GM23248 (cell line): ENCODE measurements at places on chromosomes 3 and 15.
A peak's percentile ranks its signal among the peaks of the same experiment; 100 is the strongest.

DNA sequence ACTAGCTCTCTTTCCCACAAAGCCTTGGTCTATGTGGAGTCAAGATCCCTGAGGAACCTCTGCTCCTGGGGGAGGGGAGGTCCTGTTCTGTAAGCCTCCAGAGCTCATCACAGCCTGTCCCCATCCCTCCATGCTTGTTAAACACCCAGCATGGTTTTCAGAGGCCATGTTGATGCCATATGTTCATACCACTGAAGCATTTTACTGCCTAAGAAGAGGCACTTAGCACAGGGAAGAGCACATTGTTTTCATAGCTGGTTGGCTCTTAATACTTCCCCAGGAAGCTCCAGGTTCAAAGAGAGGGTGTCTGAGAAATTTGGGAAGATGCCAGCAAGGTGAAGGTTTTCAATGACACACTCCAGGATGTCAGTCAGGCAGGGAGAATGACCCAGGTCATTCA, 25.6 kb downstream of the CPNE4 start:
- H3K4me1 ChIP-seq, result 0 out of 2 replicates have a peak, but pooled peaks cover 3% of the 10 kb centered on the region
- no peaks in the 10 kb centered on the region for H3K36me3 ChIP-seq
- no peaks in the 10 kb centered on the region; the same call in 1 of the 2 replicates for H3K27me3 ChIP-seq
- no peak overlapping the region for H3K27ac ChIP-seq
- no peak for DNase-seq

DNA sequence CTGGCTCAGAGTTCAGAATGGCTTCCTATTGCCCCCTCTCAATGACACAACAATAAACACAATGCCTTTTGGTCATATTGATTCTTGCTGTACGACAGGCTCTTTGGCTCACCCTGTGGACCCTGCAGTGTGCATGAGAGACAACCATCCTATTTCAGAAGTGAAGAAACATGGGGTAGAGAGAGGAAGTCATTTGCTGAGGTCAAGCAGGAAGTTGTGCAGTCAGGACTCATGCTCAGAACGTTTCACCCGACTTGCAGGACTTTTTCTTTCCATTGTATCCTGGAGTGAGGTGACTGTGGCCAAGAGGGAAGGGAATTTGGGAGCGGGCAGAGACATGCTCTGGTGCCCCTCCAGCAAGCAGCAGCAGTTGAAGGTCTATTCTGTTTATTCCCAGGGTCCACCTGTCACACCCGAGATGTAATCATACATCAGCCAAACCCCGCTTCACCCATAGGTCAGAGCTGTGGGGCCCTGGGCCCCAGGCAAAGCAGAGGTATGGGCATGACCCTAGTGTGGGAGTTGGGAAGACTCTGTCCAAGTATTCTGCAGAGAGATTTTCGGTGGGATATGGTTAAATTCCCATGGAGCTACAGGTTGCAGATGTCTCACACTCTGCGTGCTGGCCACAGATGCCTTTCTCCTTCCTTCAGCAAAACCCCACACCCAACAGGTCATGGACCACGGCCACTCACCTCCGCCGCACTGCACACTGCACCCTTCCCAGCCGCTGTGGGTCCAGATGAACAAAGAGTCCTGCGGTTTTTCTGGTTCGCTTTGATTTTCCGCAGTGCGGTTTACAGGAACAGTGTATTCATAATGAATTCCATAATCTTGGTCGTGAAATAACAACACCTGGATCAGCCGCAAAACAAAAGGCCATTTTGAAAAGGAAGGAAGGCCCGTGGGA, 290.6 kb downstream of the ADAMTS17 start:
- no peaks in the 10 kb centered on the region for H3K36me3 ChIP-seq
- no peak for DNase-seq
- no peak overlapping the region for H3K27ac ChIP-seq
- H3K4me1 ChIP-seq, result no peaks in the 10 kb centered on the region
- no peaks in the 10 kb centered on the region for H3K27me3 ChIP-seq

- DNase-seq, result no peak
- H3K27ac ChIP-seq, result no peak overlapping the region
- H3K36me3 ChIP-seq, result peaks cover 24% of the 10 kb centered on the region
These were observed 22.2 kb upstream of the CLEC3B start for GRCh38 chr3:45003859-45004258.

DNA sequence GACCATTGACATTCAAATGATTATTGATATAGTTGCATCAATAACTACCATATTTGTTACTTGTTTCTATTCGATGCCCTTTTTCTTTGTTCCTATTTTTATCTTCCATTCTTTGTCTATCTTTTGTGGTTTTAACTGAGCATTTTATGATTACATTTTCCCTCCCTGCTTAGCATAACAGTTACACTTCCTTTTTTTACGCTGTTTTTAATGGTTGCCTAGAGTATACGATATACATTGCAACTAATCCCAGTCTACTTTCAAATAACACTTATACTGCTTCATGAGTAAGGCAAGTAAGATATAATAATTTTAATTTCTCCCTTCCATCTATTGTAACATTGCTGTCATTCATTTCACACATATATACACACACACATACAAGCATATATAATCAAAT, 26.3 kb downstream of the COL6A6 start:
- H3K4me1 ChIP-seq, result no peaks in the 10 kb centered on the region
- H3K4me3 ChIP-seq, result no peak overlapping the region
- H3K27ac ChIP-seq, result no peak overlapping the region
- H3K27me3 ChIP-seq, result peaks cover 12% of the 10 kb centered on the region; the same call in 1 of the 2 replicates
- no peak for DNase-seq

DNA sequence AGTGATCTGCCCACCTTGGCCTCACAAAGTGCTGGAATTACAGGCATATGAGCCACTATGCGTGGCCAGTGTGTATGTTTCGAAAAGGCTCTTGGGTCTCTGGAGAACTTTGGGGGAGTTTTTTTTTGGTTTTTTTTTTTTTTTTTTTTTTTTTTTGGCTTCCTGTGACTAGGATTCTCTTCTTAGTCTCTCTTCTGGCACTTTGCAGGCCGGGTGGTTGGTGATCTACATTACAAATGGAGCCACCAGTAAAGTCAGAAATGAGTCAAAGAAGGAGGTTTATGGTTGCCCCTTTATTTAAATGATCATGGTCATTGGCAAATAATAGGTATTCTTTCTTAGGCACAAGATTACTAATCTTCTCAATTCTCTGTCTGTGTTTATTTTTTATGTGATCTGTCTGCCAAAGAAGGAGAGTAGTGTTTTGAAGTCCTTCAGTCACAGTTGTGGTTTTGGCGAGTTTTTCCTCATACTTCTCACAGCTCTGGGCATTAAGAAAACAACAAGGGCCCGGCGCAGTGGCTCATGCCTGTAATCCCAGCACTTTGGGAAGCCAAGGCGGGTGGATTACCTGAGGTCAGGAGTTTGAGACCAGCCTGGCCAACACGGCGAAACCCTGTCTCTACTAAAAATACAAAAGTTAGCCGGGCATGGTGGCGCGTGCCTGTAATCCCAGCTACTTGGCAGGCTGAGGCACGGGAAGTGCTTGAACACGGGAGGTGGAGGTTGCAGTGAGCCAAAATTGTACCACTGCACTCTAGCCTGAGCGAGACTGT, 38.3 kb downstream of the PDE8A start:
- H3K4me3 ChIP-seq, result no peak overlapping the region
- H3K27me3 ChIP-seq, result no peaks in the 10 kb centered on the region
- H3K4me1 ChIP-seq, result peaks cover 13% of the 10 kb centered on the region
- H3K36me3 ChIP-seq, result no peaks in the 10 kb centered on the region

DNA sequence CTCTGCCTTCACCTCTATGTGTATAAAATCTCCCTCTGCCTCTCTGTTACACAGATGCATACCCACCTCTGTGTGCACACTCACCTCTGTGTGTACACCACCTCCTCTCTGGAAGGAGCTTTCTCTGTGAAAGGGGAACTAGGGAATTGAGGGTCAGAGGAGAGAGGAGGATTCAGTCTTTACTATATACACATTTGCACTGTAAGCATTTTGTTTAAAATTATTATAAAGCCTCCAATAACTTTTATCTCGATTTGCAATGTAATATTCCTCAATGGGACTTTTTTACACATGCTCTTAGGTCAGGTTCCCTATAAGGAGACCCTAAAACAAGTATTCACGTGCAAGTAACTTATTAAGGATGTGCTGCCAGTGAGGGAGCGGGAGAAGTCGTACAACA, 82.5 kb downstream of the OXNAD1 start:
- peaks cover 29% of the 10 kb centered on the region for H3K4me1 ChIP-seq
- no peak for DNase-seq
- H3K27ac ChIP-seq, result no peak overlapping the region
- H3K36me3 ChIP-seq, result no peaks in the 10 kb centered on the region
- no peak overlapping the region for H3K4me3 ChIP-seq
- H3K27me3 ChIP-seq, result no peaks in the 10 kb centered on the region

DNA sequence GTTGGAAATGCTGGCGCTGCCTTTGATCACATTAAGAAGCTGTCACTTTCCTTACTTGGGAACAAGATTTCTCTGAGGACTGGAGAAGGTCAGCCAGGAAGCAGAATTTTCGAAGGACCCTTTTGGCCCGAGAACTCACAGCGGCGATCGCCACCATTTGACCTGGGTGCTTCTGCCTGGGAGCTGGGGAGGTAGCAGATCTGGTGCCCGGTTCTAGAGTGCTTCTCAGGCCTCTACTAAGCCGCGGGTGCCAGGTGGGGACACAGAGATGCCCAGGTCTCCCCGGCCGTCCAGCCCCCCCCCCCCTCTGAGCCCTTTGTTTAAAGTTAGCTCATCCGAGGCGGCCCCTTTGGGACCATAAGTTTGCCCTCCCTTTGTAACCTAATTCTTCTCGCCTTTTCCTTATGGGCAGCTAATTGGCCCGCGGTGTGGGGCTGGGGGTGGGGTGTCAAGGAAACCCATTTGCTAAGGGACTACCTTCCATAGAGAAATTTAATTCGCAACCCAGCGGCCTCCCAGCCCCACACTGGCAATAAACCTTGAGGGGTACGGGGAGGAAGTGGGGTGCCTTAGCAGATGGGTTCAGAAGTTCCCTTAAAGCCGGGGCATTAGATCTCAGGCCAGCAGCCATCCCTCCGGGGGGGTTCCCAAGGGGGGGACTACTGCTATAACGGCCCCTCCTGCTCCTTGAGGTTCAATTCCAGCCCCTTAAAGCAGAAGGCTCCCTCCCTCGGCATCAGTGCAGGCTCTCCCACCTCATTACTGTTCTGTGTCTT, 1.9 kb downstream of the GATA2 start:
- H3K36me3 ChIP-seq, result no peaks in the 10 kb centered on the region
- peak; percentile 35 for DNase-seq
- H3K27me3 ChIP-seq, result no peaks in the 10 kb centered on the region
- H3K4me1 ChIP-seq, result no peaks in the 10 kb centered on the region
- peak overlapping the region; percentile 88 for H3K27ac ChIP-seq
- peak overlapping the region; percentile 90 for H3K4me3 ChIP-seq

GRCh38 chr3:15659254-15659975, 57.9 kb downstream of the BTD start:
- no peaks in the 10 kb centered on the region for H3K27me3 ChIP-seq
- no peaks in the 10 kb centered on the region for H3K4me1 ChIP-seq
- no peak overlapping the region for H3K27ac ChIP-seq
- no peaks in the 10 kb centered on the region for H3K36me3 ChIP-seq

DNA sequence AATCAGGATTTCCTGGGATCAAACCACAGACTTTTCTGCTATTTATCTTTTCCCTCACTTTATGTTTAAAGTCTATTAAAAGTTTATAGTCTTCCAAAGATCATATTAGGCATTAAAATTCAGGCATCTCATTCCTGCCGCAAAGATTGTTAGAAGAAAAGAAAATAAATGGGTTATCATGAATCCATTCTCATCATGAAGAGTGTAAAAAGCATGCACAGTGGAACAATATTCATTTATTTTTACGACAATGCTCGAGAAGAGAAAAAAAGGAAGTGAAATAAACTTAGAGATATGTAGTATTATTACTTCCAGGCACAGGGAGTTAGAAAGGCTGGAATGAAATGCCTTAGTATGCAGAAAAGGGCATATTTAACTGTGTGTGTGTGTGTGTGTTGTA, 213.7 kb upstream of the PLSCR5 start:
- no peak overlapping the region for H3K4me3 ChIP-seq
- no peak overlapping the region for H3K27ac ChIP-seq
- H3K36me3 ChIP-seq, result no peaks in the 10 kb centered on the region
- no peak for DNase-seq
